ENCODE measurements at places on chromosomes 3 and 15.

- H3K36me3 ChIP-seq: no peaks in the 10 kb centered on the region
- no peaks in the 10 kb centered on the region for H3K4me1 ChIP-seq
- ATAC-seq: no peak
- no peak overlapping the region for H3K4me3 ChIP-seq
Measured at GRCh38 chr15:83549623-83550022, 102.5 kb downstream of the SH3GL3 start.

- H3K4me1 ChIP-seq: no peaks in the 10 kb centered on the region
- H3K4me3 ChIP-seq: no peak overlapping the region
- ATAC-seq: no peak
- no peaks in the 10 kb centered on the region for H3K36me3 ChIP-seq
- no peak overlapping the region for H3K27ac ChIP-seq
Measured at GRCh38 chr3:192875971-192876565, 41.6 kb downstream of the MB21D2 start.

- H3K4me1 ChIP-seq: peaks cover 47% of the 10 kb centered on the region
- peak overlapping the region; percentile 99 for H3K27ac ChIP-seq
- H3K27me3 ChIP-seq: peaks cover under 1% of the 10 kb centered on the region
- H3K4me3 ChIP-seq: peak overlapping the region; percentile 96
- no peak for ATAC-seq
- H3K36me3 ChIP-seq: no peaks in the 10 kb centered on the region
Measured at GRCh38 chr15:40310001-40310959, 2.5 kb upstream of the PLCB2 start.

DNA sequence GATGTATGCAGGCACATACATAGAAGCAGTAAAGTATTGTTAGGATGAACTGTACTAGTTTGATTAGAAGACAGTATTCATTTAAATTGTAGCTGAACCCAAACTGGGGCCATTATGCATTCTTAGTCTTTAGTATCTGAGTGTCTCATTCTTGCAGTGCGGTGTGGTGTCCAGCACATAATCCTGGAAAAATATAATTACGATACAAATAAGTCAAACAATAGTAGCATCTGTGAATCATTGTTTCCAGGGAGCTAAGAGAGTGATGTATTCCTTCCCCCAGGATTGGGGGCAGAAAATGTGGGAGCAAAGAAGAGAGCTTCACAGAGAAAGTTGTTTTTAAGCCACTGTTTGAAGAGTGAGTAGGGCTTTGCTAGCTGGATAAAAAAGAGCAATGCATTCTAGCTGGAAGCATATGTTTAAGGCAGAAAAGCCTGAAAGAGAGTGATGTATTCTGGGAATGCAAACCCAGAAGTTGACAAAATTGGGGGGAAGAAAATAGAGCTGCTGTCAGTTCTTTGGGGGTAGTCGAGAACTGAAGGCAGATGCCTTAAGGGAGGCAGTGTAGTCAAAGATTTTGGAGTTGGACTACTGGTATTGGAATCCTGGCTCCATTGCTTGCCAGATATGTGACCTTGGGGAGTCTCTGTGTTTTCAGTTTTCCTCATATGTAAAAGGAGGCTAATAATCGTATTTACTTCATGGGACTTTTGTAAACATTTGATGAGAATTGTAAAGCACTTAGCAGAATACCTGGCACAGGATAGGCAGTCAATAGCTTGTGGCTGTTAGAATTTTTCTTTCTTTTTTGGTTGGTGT is 14.1 kb downstream of the SLMAP start:
- H3K4me1 ChIP-seq: peaks cover 33% of the 10 kb centered on the region
- no peak for ATAC-seq
- H3K27me3 ChIP-seq: no peaks in the 10 kb centered on the region
- no peak overlapping the region for H3K27ac ChIP-seq

DNA sequence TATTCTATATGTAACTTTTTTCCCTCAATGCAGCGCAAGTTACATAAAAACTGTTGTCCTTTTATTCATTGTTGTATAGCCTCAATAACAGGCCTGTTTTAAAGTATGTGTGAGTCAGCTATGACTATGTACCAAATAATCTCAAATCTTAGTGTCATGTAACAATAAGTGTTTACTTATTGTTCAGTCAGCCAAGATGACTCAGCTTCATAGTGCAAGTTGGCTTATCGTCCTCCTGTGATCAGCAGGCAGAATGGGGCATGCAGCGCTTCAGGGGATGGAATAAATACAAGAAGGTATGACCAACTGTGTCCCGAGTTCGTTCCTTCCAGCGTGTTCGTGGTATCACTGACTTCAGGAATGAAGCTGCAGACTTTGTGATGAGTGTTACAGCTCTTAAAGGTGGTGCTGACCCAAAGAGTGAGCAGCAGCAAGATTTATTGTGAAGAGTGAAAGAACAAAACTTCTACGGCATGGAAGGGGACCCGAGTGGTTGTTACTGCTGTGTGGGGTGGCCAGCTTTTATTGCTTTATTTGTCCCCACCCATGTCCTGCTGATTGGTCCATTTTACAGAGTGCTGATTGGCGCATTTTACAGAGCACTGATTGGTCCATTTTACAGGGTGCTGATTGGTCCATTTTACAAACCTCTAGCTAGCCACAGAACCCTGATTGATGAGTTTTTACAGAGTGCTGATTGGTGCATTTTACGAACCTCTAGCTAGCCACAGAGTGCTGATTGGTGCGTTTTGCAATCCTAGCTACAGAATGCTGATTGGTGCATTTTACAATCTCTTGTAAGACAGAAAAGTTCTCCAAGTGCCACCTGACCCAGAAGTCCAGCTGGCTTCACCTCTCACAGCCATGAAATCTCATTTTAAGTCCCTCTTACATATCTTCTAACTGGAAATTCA is 1016.0 kb downstream of the MCTP2 start:
- no peak overlapping the region for H3K4me3 ChIP-seq
- no peak for ATAC-seq
- no peaks in the 10 kb centered on the region for H3K27me3 ChIP-seq
- H3K27ac ChIP-seq: no peak overlapping the region

GRCh38 chr15:89371228-89372044 is 36.8 kb upstream of the POLG start:
- ATAC-seq: no peak
- H3K36me3 ChIP-seq: no peaks in the 10 kb centered on the region
- no peak overlapping the region for H3K4me3 ChIP-seq

Measured in stimulated activated memory B cell treated with anti-CD40 and anti-IgM and Interleukin-4, amounts not matched to agents 10 μg/mL and 1 μg/mL and 100 μg/mL, for 72 hours (primary cell).